ENCODE measurements at places on chromosomes 2 and 18. TPM values are rescaled to one million over a fixed set of nuclear protein-coding genes. Genes with fewer than 3 reads are reported as not detected.

The ST6GAL2 gene
- total RNA-seq = 1.8 TPM

The MC2R gene
- not detected for total RNA-seq

The UNC80 gene
- 0.20 TPM for total RNA-seq

The SLC5A7 gene
- total RNA-seq = not detected

The GCKR gene
- not detected for total RNA-seq

The ZNF397 gene
- 20.1 TPM for total RNA-seq

The SP140 gene
- 1.1 TPM for total RNA-seq

The LCT gene
- total RNA-seq = 0.27 TPM

The GALNT13 gene
- total RNA-seq = 0.31 TPM

The SKOR2 gene
- not detected for total RNA-seq

The HRH4 gene
- 0.11 TPM for total RNA-seq

The ECEL1 gene
- not detected for total RNA-seq

DNA sequence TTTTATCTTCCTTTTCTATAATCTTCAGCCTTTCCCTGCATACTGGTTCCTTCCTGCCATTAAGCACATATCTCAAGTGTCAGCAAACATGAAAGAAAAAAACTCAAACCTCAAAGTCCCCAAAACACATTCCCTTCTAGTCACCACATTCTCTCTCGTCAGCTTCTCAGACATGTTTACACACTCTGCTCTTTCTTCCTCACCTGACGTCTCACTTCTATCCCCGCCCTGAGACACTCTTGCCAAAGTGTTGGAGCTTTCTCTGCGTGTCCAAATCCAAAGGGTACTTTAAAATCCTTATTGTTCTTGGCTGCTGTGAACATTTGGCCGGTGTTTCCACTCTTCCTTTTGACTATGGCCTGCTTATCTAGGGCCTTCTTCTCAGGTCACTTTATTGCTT is 47.9 kb downstream of the SOX11 start:
- no peak for DNase-seq

- no peak for DNase-seq
Observed at GRCh38 chr2:12684471-12684936, 32.2 kb upstream of the TRIB2 start.

DNA sequence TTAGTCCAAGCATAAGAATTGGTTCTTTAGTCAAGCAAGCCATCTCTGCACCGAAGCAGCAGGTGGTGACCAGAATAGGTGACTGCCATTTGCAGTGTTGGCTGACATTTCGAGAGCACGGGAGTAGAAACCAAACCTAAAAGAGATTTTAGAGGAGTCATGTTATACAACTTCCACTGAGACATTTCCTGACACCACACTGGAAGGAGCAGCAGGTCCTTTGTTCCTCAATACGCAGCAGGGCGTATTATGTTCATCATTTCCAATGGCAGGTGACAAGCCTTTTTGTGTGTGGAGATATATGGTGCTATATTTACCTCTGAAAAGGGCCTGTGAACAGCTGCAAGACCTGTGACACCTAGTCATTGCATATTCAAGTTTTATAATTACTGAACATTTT is 418.8 kb upstream of the NETO1 start:
- DNase-seq = no peak

- DNase-seq = no peak
Observed at GRCh38 chr2:167582619-167583018, 664.8 kb downstream of the STK39 start.

- DNase-seq = no peak
Observed at GRCh38 chr18:39935598-39935997, 2019.4 kb upstream of the PIK3C3 start.

DNA sequence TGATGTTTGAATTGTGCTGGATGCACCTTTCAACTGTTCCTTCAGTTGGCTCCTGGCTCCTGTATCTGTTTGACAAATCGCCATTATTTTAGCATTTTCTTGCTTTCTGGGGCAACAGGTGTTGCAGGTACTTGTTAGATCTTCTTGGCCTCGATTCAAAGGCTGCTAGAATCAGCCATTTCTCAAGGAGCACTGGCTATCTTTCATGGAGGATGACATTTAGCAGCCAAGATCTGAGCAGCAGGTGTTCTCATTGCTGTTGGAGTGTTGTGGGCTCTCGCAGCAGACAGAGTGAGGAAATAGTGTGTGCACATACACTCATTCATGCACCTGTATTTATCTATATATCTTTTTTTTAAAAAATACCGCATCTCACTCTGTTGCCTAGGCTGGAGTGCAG is 52.2 kb downstream of the INPP5D start:
- DNase-seq = no peak

- DNase-seq = peak; percentile 84
Observed at GRCh38 chr18:35231052-35231451, 9.8 kb upstream of the ZNF397 start.

- no peak for DNase-seq
Observed at GRCh38 chr18:35185771-35186170, 55.1 kb upstream of the ZNF397 start.

GRCh38 chr2:24404491-24404921 is 44.2 kb upstream of the ITSN2 start:
- DNase-seq = no peak

DNA sequence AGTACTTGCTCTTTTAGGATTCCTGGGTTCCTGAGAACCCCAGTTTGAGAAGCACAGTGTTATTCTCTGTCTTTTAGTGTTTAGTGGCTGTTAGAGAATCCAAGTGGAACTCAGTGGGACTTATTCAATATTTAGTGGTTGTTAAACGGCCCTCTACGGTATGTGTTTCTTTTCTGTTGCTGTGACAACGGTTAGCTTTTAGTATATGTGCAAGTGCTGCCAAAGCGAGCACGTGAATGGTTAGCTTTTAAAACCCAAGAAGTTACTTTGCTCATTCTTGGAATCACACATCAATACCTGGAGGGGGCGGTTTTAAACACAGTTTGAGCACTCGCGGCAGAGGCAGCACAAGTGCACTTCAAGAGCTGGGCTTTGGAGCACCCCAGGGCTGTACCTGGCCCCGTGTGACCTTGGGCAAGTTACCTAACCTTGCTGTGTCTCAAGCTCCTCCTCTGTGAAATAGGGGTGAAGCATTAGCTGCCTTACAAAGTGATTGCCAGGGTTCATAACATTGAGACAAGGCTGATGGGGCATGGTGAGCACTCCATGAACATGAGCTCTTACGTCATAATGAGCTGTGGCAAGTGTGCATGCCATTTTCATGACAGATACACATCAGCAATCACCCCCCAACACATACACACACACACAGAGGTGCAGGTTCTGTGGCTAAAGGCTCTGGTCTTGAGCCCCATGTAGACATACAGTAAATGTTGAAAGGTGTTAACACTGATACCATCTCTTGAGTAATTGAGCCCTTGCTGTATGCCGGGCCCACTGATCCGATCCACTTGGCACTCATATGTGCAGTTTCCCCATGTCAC is 234.1 kb downstream of the ALPK2 start:
- no peak for DNase-seq

- DNase-seq = no peak
Observed at GRCh38 chr18:70086085-70086484, 119.4 kb downstream of the RTTN start.

DNA sequence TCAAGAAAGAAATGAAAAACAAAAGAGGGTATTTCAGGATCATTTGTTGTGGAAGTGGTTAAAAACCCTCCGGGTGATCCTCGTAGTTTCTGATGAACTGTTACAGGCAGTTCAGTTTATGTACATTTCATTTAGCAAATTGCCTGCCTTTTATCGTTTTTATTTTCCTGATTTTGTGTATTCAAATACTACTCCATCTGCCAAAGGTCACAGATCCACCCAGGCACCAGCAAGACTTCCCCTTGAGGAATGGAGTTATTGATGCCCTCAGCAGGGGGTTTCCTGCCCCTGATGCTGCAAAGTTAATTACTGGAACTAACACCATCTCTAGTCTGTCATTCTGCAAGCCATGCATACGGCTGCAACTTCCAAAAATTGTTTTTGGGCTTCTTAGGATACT is 641.9 kb downstream of the SLC4A3 start:
- DNase-seq = no peak

GRCh38 chr18:42893977-42894376 is 221.5 kb downstream of the RIT2 start:
- no peak for DNase-seq

- no peak for DNase-seq
Observed at GRCh38 chr2:121944072-121944831, 188.8 kb downstream of the TSN start.

- no peak for DNase-seq
Observed at GRCh38 chr2:197506658-197507057, 6.5 kb downstream of the HSPE1 start.

GRCh38 chr2:148721520-148721931 is 77.0 kb downstream of the EPC2 start:
- DNase-seq = no peak

- no peak for DNase-seq
Observed at GRCh38 chr2:32864334-32865111, 82.2 kb upstream of the LTBP1 start.

- DNase-seq = no peak
Observed at GRCh38 chr2:40243581-40244187, 208.2 kb downstream of the SLC8A1 start.

GRCh38 chr2:154587739-154588138 is 110.8 kb upstream of the KCNJ3 start:
- no peak for DNase-seq

GRCh38 chr2:117738991-117739839 is 75.3 kb upstream of the DDX18 start:
- DNase-seq = no peak

GRCh38 chr18:67432806-67433205 is 83.7 kb downstream of the DSEL start:
- DNase-seq = no peak

- DNase-seq = no peak
Observed at GRCh38 chr2:178363252-178363651, 87.7 kb downstream of the PRKRA start.

GRCh38 chr2:171383134-171383533 is 50.7 kb downstream of the METTL8 start:
- DNase-seq = no peak

DNA sequence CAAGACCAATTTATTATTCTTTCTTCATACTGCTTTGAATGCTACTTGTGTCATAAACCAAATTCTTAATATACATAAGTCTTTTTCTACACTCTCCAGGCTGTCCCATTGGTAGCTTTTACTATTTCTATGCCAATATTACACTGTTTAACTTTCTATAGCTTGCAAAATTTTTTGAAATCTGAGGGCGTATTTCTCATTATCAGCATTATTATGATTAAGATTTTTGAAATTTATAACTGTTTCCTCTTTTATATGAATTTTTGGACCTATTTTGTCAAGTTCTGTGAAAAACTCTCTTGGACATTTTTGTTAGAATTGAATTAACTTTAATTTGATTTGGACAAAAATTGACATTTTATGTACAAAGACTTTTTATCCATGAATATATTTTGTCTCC is 98.6 kb downstream of the GFPT1 start:
- no peak for DNase-seq

DNA sequence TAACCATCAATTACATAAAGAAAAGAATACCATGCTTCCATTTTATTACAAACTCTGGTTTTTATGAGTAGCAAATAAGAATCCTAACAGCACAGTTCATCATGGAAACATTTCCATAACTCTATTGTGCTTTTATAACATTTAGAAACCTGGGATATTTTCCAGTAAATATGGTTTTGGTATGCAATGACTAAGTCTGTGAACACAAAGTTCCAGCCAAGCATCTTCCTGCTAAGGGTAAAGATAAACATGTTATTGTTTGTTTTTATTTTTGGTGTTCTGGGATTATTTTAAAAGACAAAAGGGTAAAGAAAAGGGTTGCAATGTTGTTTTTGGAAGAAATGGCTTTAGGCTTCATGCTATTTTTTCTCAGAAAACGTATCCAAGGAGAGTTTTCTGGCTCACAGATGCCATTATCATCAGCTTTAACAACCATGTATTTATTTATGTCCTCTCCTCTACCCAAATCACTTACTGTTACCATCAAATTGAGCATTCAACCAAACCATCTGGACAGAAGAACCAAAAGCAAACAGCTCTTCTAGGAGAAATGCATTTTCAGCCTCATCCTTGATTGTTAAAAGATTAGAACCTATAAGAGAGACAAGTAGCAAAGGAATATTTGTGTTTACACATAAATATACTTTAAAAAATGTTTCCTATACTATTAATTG is 116.0 kb downstream of the PLA2R1 start:
- no peak for DNase-seq

- no peak for DNase-seq
Observed at GRCh38 chr2:174760845-174761473, 3.3 kb downstream of the CHRNA1 start.

DNA sequence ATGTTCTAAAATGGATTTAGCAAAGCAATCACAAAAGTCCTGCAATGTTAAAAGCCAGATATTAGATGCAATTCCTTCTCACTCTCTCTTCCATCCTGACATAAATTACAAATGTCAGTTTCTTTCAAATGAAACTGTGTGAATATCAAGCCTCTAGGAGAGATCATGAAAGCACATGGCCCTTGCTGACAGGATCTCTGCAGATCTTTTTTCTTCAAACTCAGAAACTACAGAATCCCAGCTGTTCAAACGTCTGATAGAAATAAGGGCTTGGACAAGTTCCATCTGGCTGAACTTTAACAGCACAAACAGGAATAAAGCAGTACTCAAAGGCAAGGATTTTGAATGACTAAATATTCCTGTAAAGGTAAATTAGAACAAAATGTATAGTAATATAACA is 47.6 kb downstream of the PDE1A start:
- no peak for DNase-seq

GRCh38 chr2:81648806-81649205 is 1344.3 kb upstream of the LRRTM1 start:
- no peak for DNase-seq

DNA sequence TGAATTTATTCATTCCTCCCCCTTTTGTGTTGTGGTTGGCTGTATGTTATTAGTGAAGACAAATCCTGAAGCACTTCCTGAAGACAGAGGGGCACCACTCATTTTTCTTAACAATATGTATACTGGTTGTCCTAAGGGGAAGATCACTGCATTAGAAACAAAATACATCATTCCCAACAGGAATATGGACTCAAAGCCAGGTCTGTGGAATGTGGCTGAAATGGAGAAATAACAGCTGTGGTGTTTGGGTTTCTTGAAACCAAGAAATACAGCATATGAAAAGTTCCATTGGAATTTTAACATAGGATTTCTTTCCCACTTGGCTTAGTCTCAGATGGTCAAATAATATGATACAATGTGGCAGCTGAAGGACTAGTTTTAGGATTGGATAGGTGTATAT is 267.6 kb downstream of the KCNE4 start:
- DNase-seq = no peak

GRCh38 chr2:97988722-97989121 is 7.0 kb downstream of the TMEM131 start:
- no peak for DNase-seq
